ENCODE measurements at places on chromosomes 6 and 20. TPM values are rescaled to one million over a fixed set of nuclear protein-coding genes. Genes with fewer than 3 reads are reported as not detected.
A peak's percentile ranks its signal among the peaks of the same experiment; 100 is the strongest.

PRR18 gene
- 0.23 TPM for total RNA-seq

SAMD3 gene
- 1.9 TPM for total RNA-seq

SLC13A3 gene
- 5.1 TPM for total RNA-seq

NKAIN2 gene
- total RNA-seq: 0.73 TPM

HLA-DMB gene
- 31.0 TPM for total RNA-seq

TXLNB gene
- total RNA-seq: 0.94 TPM

KLHDC3 gene
- 40.3 TPM for total RNA-seq

RPS18 gene
- total RNA-seq: 3,074 TPM

TFAP2A gene
- 45.2 TPM for total RNA-seq

OLIG3 gene
- not detected for total RNA-seq

SNAI1 gene
- total RNA-seq: 5.8 TPM

UBE2C gene
- 1.1 TPM for total RNA-seq

RHAG gene
- not detected for total RNA-seq

BPIFB4 gene
- total RNA-seq: not detected

ATRN gene
- 42.2 TPM for total RNA-seq

- no peak for DNase-seq
Observed at GRCh38 chr6:43709654-43710303, 22.2 kb upstream of the MRPS18A start.

DNA sequence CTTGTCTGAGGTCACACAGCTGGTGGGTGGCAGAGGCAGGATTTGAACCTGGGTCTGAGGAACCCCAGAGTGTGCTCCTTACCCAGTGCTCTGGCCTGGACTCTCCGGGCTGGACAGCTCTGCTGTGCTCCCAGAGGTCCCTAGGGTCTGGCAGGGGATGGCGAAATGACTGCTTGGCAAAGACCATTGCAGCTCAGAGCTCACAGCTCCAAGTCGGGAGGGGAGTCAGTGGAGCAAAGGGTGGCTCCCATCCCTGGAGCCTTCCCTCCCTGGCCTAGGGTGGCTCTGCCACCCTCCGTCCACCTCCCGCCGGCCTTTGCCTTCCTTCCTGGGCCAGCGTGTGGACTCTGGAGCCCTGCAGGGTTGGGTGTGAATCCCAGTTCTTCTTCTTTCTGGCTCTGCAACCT, 17.5 kb downstream of the CEBPB start:
- no peak for DNase-seq

- no peak for DNase-seq
Observed at GRCh38 chr6:41464481-41464880, 81.7 kb upstream of the FOXP4 start.

GRCh38 chr6:161618831-161619454, 345.1 kb upstream of the AGPAT4 start:
- peak; percentile 47 for DNase-seq

- DNase-seq: no peak
Observed at GRCh38 chr20:25672659-25673235, 23.9 kb downstream of the ZNF337 start.

DNA sequence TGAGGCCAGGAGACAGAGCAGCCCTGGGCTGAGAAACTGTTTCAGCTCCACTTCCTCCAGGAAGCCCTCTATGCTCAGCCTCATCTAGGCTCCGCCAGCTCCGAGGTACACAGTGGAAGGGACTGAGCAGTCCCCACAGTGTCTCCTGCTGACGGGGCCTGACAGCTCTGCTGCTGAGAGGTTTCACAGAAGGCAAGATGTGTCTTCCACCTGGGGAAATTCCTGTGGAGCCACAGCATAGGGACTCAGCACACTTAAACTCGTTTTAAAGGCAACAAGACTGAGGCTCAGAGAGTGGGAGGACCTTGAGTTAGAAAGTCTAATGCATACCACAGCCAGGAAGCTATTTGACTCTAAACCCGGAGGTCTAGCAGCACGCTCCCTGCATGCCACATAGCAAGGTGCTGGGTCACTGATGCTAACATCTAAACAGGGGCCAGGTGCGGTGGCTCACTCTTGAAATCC, 6.8 kb downstream of the ADA start:
- no peak for DNase-seq

DNA sequence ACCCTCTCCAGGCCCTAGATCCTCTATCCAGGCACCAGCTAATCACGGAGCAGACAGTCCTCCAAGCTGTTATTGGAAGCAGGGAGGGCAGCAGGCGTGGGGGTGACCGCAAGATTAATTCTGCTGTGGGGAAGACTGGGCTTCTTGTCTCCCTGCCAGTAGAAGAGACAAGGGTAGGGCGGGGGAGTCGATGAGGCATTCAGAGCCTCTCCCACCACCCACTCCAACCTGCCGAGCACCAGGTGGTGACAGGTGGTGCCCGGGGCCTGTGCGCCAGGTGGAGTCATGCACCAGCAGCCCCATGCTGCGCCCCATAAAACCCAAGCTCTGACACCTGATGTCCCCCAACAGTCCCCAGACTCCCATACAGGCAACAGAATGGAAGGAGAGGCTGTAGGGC, 89.6 kb downstream of the CDH22 start:
- DNase-seq: no peak

DNA sequence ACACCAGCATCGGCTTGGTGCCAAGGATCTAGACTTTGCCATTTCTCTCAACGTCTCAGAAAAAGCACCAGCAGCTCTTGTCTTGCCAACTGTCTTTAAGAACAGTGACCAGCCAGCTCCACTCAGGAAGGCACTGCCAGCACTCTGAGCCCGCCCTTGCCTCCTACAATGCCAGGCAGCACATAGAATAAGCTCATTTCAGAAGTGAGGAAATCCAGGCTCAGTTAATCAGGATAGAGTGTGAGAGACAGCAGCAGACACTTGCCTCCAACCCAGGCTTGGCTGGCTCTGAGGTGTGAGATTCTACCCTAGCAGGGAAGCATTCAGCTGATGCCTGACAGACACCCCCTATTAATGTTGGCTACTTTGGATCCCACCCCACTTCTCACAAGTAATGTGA, 4.3 kb upstream of the SYNDIG1 start:
- no peak for DNase-seq

DNA sequence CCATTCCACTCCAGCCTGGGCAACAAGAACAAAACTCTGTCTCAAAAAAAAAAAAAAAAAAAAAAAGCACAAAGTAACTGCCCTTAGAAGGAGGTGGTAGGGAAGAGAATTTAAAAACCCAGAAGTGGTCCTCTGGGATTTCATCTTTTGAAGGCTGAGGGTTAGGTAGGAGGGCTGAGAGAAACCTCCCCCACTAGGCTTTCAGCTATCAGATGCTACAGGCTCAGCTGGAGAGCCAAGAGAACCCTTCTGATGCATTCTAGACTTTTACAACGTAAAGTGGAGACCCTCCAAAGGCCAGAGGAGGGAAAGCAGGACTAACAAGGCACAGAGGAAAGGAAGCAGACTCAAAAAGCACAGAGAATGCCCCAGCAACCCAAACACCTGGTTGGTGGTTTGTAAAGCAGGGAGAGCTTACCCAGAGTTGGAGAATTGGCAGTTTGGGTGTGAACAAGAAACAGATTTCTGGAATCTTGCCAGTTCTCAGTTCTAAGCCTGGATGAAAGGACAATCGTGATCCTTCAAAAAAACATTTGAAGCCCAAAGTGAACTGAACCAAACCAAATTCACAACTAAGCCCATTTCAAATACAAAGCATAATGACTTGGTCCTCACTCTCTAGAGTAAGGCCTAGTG, 23.2 kb upstream of the SPAG4 start:
- no peak for DNase-seq

DNA sequence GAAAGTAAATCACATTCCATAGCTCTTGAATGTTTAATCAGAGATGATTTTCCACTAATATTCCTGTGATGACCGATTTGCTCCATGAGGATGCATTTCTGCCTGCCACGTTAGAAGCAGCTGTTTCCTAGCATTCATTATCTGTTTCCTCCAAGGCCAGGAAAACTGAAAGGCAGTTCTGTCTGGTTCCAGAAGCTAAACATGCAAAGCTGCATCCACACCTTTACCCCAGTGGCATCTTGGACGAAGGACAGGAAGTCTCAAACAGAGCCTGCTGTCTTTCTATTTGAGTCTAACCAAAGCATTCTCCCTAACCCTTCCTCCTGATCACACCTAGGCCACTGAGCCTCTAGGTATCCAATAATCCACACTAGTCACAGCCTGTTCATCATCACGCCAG, 27.6 kb downstream of the CNKSR3 start:
- no peak for DNase-seq

- DNase-seq: no peak
Observed at GRCh38 chr20:1474817-1475603, 8.4 kb upstream of the NSFL1C start.

- DNase-seq: no peak
Observed at GRCh38 chr6:44534291-44534690, 146.8 kb downstream of the CDC5L start.

- no peak for DNase-seq
Observed at GRCh38 chr6:132298344-132298949, 102.8 kb downstream of the MOXD1 start.

DNA sequence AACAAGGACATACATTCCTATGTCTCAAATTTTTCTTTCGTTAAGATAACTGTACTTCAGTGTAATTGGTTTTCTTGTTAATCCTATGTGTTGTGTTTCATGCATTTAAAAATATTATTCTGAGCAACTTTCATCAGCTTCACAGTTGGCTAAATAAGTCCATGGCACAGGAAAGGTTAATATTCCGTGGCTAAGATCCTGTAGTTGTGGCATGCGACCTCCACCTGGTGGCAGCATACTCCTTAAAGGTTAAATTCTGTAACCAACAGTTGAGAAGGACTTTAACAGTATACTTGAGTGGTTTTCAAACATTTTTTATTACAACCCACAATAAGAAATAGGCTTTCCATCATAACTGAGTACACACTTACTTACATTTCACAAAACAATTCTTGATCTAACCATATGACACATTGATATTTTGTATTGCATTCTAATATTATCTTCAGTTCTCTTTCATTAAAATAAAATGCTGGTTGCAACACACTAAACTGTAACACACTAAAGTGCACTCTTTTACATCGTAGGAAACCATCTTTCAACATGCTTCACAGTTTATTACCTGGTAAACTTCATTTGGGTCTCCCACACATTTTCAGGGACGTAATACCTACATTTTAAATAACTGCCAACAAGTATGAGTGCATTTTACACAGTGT, 118.3 kb downstream of the SLX4IP start:
- DNase-seq: peak; percentile 64

DNA sequence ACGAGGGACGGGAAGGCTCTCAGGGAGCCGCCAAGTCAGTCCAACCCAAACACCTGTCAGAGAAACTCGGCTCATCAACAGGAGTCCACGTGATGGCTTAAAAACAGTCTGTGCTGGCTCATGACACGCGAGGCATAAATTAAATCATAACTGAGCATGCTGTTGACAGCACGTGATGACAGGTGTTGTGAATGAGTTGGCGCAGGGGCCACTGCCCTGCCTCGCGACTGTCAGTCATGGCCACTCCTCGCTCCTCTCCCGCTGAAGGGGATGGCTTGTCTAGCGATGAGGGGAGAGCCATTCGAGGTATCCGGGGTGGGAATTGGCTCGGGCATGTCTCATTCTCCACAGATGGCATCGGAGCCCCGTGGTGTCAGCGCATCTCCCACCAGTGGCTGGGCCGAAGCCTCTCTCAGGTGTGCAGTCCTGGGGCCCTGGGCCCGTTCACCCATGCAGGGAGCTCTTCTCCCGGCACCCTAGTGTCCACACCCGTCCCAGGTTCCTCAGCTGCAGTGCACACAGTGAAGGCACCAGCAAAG, 313.3 kb downstream of the BMP7 start:
- no peak for DNase-seq

- DNase-seq: no peak
Observed at GRCh38 chr6:34238585-34239499, 2.2 kb downstream of the HMGA1 start.

GRCh38 chr6:150567823-150568383, 31.8 kb upstream of the PLEKHG1 start:
- no peak for DNase-seq

- no peak for DNase-seq
Observed at GRCh38 chr6:42137194-42137753, 5.1 kb downstream of the C6orf132 start.

DNA sequence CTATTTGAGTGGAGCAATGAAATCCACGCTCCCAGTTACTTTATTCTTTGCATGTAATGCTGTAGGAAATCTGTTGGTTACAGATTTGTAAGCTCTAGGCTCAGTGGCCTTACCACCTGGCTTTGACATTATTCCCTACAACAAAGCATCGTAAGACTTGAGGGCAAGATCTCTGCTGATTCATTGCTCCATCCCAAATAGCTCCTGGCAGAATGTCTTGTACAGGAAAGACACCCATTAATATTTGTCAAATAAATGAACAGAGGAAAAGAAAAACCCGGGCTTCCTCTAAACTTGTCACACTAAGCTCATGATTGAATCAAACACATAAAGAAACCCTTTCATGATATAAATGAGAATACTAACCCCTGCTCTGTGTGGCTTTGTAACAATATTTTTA, 357.5 kb upstream of the RNF217 start:
- DNase-seq: no peak

GRCh38 chr6:157428427-157429202, 47.6 kb downstream of the ZDHHC14 start:
- no peak for DNase-seq

- no peak for DNase-seq
Observed at GRCh38 chr6:27777614-27778355, 134.4 kb downstream of the OR2B2 start.

GRCh38 chr20:22732751-22733150, 148.4 kb upstream of the FOXA2 start:
- no peak for DNase-seq

- DNase-seq: no peak
Observed at GRCh38 chr6:66731310-66731709, 1024.3 kb upstream of the EYS start.

GRCh38 chr6:52741872-52742271, 21.4 kb downstream of the GSTA2 start:
- DNase-seq: no peak

GRCh38 chr20:7841291-7841970, 98.8 kb downstream of the HAO1 start:
- no peak for DNase-seq

- DNase-seq: no peak
Observed at GRCh38 chr6:168636147-168637004, 195.4 kb downstream of the SMOC2 start.

DNA sequence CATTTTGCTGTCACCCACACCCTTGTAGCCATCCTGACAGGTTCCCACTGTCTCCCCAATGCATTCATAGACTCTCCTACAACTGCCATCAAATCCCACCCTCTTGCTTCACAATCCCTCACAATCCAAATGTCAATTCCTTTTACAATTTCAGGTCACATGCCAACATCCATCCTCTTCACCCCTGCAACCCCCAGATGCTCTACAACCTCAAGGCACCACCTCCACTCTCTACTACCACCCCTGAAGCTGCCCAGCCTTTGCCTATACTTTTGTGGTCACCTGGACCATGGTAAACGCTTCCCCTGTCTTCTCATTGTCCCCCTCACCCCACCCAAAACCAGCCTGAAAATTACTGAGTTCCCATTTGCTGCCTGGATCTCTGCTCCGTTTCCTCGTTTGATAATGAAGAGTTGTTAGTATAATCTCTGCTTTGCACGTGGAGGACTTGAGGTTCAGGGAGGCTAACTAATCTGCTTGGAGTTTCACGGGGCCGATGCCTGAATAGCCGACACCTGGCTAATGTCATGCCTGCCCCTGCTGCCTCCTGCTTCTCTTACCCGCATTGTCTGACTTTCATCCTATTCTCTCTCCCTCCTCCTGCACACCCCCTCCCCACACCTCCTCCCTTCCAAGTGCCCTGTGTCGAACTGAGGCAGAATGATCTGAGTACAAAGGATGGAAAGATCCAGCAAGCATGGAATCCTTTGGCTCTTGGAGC, 82.4 kb upstream of the TOX2 start:
- no peak for DNase-seq

All from ureter (tissue), 1 donor.